ENCODE measurements at places on chromosomes 1 and 21. TPM values are rescaled to one million over a fixed set of nuclear protein-coding genes. Genes with fewer than 3 reads are reported as not detected.

Gene USH2A
- not detected for total RNA-seq

Gene S100A3
- total RNA-seq = 1.5 TPM

Gene LAMB3
- 142 TPM for total RNA-seq

Gene IL20
- not detected for total RNA-seq

Gene SSU72
- 145 TPM for total RNA-seq

Gene C1orf50
- total RNA-seq = 8.3 TPM

Gene NR5A2
- total RNA-seq = 1.8 TPM

Gene ILDR2
- total RNA-seq = not detected

DNA sequence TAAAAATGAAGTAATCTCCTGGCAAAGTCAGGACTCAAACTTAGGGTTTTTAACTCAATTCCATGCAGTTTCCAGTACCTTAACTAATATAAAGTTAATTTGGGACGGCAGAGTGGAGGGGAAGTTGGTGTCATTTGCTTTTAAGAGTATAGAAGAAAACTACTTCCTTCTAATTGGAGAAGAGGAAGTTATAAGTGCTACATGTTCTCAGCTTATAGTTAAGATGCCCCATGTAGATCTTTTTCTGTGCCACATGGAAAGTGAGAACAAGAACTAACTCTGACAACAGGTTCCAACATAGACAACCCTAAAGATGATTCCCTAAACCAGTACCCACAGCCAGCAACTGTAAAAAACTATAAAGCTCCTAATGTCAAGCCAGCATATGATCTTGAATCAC is 11.5 kb downstream of the RRAGC start:
- H3K4me3 ChIP-seq = no peak overlapping the region
- H3K36me3 ChIP-seq = peaks cover 25% of the 10 kb centered on the region
- no peak for DNase-seq
- no peaks in the 10 kb centered on the region for H3K27me3 ChIP-seq
- H3K4me1 ChIP-seq = no peaks in the 10 kb centered on the region

- no peak for DNase-seq
- H3K4me3 ChIP-seq = no peak overlapping the region
- H3K4me1 ChIP-seq = no peaks in the 10 kb centered on the region
- H3K27me3 ChIP-seq = 0 out of 2 replicates have a peak, but pooled peaks cover 3% of the 10 kb centered on the region
- no peaks in the 10 kb centered on the region for H3K36me3 ChIP-seq
Measured at GRCh38 chr21:37696936-37697335, 219.3 kb downstream of the KCNJ6 start.

GRCh38 chr1:201457508-201457960 is 11.5 kb downstream of the PHLDA3 start:
- peak overlapping the region; percentile 95 for H3K27ac ChIP-seq
- H3K36me3 ChIP-seq = no peaks in the 10 kb centered on the region
- no peak overlapping the region for H3K4me3 ChIP-seq
- no peak for DNase-seq
- H3K27me3 ChIP-seq = no peaks in the 10 kb centered on the region

DNA sequence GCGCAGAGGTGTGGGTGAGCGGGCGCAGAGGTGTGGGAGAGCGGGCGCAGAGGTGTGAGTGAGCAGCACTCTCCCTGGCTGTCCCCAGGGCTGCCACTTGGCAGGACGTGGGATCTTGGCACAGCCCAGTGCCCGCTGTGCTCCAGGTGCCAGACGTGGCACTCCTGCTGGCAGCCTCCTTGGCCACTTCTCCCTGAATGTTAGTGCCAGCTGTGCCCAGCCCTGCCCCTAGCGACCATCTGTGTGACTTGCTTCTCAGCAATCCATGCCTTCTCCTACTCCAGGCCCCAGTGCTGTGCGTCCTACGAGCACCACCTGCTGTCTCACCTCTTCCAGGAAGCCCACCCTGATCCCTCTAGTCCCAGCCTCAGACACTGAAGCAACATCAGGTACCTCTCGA is 30.5 kb downstream of the KRTAP10-1 start:
- no peak overlapping the region for H3K4me3 ChIP-seq
- H3K36me3 ChIP-seq = no peaks in the 10 kb centered on the region
- no peaks in the 10 kb centered on the region for H3K4me1 ChIP-seq
- DNase-seq = peak; percentile 17
- H3K27me3 ChIP-seq = peaks cover 73% of the 10 kb centered on the region
- no peak overlapping the region for H3K27ac ChIP-seq

- H3K4me1 ChIP-seq = no peaks in the 10 kb centered on the region
- H3K27me3 ChIP-seq = no peaks in the 10 kb centered on the region
- no peak overlapping the region for H3K4me3 ChIP-seq
- no peak for DNase-seq
- no peak overlapping the region for H3K27ac ChIP-seq
- no peaks in the 10 kb centered on the region for H3K36me3 ChIP-seq
Measured at GRCh38 chr1:100532645-100533044, 5.3 kb upstream of the GPR88 start.

DNA sequence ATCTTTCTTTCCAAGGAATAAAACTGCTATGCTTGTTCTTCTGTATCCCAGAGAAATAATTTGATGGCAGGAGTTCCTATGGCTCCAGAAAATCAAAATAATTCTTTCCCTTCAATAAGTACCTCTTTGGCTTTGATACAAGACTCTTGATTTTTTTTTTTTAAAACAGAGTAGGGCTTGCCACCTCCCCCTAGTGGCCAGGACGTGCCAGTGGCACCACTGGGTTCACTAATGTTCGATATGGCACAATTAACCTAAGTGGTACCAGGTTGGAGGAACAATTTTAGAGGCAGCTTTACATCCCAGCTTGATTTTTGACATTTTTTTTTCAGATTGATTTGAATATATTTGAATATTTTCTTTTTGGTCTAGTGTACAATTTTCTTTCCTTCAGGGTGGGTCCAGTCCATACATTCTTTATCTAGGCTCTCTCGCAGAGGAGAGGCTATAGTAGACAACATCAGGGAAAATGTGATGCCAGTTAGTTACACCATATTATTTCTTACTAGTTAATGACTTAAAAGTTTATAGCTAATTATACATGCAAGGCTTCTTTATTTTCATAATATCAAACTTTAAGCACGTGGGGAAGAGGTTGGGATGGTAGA is 330.9 kb downstream of the S1PR1 start:
- no peaks in the 10 kb centered on the region for H3K36me3 ChIP-seq
- no peak overlapping the region for H3K4me3 ChIP-seq

GRCh38 chr1:172121081-172121717 is 279.9 kb downstream of the DNM3 start:
- no peak overlapping the region for H3K27ac ChIP-seq
- no peak for DNase-seq
- no peaks in the 10 kb centered on the region for H3K27me3 ChIP-seq
- no peaks in the 10 kb centered on the region for H3K36me3 ChIP-seq
- H3K4me1 ChIP-seq = no peaks in the 10 kb centered on the region
- no peak overlapping the region for H3K4me3 ChIP-seq

DNA sequence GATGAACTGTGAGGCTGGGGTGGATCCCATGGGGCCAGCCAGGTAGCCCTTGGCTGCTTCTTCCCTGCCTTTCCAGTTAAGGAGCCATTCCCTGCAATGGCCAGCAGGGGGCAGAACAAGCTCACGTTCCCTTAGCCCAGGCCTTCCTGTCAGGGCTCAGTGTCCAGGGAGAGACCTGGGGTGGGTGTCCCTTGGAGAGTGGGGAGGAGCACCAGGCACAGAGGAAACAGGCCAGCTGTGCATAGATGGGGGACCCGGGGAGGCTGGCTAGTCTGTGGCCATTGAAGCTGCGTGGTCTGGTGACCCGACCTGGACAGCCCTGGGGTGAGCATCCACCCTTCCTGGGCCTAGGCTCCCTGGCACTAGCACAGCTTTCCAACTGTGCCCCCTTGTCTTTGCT is 13.2 kb upstream of the EPS8L3 start:
- H3K27ac ChIP-seq = no peak overlapping the region
- H3K4me3 ChIP-seq = no peak overlapping the region
- H3K27me3 ChIP-seq = no peaks in the 10 kb centered on the region
- H3K4me1 ChIP-seq = peaks cover 50% of the 10 kb centered on the region
- no peaks in the 10 kb centered on the region for H3K36me3 ChIP-seq
- DNase-seq = peak; percentile 83

DNA sequence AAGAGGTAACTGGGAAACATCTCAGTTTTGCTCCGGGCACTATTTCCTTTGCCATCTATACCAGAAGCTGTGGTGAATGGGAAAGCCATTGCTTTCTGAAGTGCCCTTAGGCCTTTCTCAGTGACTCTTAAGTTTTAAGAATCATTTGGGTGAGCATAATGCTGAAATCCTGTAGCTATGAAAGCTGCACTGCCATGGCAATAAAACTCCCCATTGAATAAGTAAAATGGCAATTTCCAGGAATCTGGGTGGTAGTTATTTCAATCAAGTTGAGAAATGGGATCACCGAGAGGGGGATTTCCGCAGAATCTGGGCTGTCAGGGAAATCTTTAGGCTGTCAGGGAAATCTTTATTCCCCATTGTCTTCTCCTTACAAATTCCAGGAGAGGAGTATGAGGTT is 26.8 kb upstream of the MACF1 start:
- no peaks in the 10 kb centered on the region for H3K36me3 ChIP-seq
- no peak for DNase-seq
- H3K27ac ChIP-seq = peak overlapping the region; percentile 83
- no peak overlapping the region for H3K4me3 ChIP-seq
- no peaks in the 10 kb centered on the region for H3K27me3 ChIP-seq
- peaks cover 40% of the 10 kb centered on the region for H3K4me1 ChIP-seq

All from PC-9 (cell line).